ENCODE measurements at places on chromosomes 12 and 14.

GRCh38 chr12:116141110-116141832 lies 136.2 kb downstream of the MED13L start:
- DNase-seq = no peak

DNA sequence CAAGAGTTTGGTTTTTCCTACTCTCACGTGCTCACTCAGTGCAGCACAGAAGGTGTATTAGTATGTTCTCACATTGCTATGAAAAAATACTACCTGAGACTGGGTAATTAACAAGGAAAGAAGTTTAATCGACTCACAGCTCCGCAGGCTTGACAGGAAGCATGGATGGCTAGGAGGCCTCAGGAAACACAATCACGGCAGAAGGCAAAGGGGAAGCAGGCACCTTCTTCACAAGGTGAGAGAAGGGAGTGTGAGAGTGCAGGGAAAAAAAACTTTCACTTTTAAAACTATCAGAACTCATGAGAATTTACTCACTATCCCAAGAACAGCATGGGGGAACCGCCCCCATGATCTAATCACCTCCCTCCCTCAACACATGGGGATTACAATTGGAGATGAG lies 185.8 kb upstream of the TMPO start:
- no peak for DNase-seq

DNA sequence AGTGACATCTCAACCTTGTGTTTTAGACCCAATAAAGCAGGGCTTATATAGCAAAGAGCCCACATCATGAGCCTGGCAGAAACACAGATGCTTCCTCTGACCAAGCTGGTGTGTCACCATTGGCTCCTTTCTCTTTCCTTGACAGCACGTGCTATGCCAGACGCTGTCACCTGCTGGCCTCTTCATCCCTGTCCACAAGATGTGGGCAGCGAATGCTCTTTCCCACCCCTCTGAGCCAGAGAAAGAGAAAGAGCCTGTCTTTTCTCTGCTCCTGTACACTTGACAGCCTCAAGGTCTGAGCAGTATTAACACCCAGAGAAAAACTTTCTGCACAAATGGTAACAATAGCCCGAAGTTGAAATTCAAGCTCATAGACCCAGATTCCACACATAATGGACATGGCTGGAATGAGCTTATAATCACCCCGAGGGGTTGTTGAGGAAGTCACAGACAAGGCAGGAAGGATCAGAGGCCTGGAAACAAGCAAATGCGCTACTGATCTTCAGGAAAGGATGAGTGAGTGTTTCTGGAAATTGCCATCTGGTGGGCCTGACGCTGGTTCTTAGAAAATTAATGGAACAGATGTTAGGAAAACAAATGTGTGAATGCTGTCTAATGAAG lies 8.9 kb downstream of the TGFB3 start:
- DNase-seq = no peak

DNA sequence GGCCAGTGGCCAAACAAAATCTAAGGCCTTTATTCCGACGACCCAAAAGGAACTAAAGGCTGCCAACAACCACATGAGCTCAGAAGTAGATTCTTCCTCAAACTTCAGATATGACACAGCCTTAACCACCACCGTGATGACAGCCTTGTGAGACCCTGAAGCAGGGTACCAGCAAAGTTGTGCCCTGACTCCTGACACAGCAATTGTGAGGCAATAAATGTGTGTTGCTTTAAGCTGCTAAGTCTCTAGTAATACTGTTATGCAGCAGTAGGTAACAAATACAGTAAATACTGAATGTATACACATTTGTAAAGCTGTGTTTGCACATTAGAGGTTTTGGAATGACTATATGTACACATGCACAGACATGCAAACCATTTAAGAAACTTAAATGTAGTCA lies 10.7 kb upstream of the SLC6A13 start:
- no peak for DNase-seq

DNA sequence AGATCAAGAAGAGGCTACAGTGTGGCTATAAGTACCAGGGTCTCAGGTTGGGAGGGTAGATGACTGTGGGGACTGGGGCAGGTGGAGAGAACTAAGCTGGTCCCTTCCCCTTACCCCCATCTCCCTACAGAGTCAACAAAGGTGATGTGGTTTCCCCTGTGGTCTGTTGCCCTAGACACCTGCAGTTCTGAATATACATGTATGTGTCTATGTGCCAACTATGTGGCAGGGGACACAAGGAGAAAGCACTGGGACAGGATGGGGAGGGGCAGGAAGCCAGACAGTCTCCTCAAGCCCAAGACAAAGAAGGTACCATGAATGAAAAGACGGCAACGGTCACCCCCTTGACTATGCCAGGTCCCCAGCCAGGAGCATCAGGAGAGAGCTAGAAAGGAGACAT lies 4.5 kb upstream of the HDAC7 start:
- no peak for DNase-seq

- no peak for DNase-seq
Observed at GRCh38 chr14:34064349-34064748, 113.5 kb upstream of the EGLN3 start.

GRCh38 chr12:67893022-67893580 lies 96.1 kb upstream of the IFNG-AS1 start:
- no peak for DNase-seq

DNA sequence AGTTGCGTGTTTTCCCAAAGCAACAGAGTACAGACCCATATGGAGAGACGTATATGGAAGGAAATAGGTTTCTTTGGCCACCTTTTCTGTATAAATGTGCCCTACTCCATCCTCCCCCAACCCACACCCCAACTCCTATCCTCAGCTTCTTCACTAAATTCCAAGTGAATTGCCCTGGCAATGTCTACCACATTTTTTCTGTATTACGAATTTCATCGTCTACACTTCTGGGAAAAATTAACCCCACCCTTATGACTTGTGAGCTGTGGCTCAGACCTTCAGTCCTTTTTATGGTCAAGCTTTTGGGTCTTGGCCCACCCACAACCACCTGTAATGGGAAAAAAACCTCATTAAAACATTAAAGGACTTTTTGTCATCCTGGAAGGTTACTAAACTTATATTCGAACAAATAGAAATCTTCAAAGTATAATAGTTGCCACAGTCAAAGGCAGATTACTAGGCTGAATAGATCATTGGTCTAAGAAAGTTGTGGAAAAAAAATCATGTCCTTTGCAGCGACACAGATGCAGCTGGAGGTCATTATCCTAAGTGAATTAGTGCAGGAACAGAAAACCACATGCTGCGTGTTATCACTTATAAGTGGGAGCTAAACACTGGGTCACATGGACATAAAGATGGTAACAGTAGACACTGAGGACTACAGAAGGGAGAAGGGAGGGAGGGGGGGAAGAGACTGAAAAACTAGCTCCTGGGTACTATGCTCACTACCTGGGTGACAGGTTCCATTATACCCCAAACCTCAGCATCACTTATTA lies 15.7 kb upstream of the NFKBIA start:
- DNase-seq = no peak

- peak; percentile 33 for DNase-seq
Observed at GRCh38 chr12:122368361-122369073, 54.0 kb downstream of the CLIP1 start.

- DNase-seq = no peak
Observed at GRCh38 chr14:73958591-73958990, 8.5 kb downstream of the COQ6 start.

GRCh38 chr12:29970501-29970900 lies 186.8 kb upstream of the TMTC1 start:
- no peak for DNase-seq

- no peak for DNase-seq
Observed at GRCh38 chr12:41190338-41190737, 2.2 kb downstream of the PDZRN4 start.

DNA sequence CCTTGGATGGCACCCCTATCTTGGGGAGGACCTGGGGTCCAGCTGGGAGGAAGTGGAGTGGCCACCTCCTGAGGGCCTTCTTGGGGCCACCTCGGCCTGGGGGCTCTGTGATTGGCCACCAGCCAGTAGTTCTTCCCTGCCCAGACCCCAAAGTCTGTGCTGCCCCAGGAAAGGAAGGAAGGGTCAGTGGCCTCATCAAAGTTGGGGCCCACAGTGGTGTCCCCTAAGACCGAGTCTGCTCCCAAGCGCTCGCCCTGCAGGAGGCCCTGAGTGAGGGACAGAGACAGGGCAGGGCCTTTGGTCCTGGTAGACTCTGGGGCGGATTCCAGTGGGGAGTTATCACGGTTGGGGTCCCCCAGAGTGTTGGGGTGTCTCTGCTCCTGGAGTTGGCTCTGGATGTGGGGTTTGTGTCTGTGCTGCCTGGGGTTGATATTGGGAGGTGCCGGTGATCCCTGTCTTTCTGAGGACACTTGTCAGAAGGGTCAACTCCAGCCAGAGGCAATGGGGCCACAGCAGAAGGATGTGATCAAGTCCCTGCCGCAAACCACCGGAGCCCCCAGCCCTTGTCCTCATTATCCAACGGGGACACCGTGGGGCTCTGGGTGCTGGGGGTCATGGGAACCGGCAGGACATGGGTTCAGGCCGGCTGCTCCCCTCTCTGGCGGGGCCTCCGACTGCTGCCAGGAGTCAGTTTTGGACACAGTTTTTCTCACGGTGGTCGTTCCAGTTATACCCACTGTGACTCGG lies 364.3 kb downstream of the TMEM121 start:
- DNase-seq = no peak

GRCh38 chr12:79274501-79275064 lies 410.0 kb downstream of the SYT1 start:
- DNase-seq = no peak

GRCh38 chr12:24584032-24584675 lies 364.7 kb downstream of the BCAT1 start:
- no peak for DNase-seq

GRCh38 chr14:39157491-39157890 lies 12.6 kb downstream of the TRAPPC6B start:
- DNase-seq = no peak

GRCh38 chr12:69468237-69469026 lies 1.8 kb upstream of the FRS2 start:
- no peak for DNase-seq
